SK-N-MC (cell line): ENCODE measurements at places on chromosomes 2 and 18.

DNA sequence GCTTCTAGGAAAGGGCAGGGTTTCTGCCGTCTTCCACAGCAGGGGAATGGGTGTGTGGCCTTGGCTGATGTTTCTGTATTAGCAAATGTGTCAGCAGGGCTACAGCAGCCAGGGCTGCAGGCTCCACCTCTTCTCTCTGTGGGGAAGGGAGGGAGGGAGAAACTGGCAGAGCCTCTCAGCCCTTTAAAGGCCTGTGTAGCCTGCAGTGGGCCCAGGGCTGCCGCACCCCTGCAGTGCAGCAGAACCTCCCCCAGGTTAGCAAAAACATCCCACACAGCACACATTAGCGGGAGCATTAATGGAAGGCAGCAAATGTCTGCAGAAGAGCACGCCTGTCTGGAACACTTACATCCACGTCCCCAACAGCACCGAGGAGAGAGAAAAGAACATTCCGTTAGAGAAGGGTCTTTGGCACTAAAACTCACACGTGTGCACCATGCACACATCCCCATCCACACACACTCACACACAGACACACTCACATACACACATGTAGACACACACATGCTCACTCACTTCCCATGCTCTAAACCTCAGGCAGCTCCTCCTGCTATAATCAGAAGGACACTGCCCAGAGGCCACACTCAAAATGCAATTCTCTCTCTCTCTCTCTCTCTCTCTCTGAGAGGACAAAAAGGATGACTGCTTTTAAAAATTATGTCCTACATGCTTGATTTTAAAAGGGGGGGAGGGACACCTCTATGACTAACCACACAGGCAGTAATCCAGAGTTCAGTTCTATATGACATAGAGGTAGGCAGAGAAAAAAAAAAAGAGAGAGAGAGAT is 24.1 kb downstream of the MRPL35 start:
- no peak for DNase-seq

GRCh38 chr2:30688956-30689401 is 118.3 kb downstream of the CAPN13 start:
- no peak for DNase-seq

DNA sequence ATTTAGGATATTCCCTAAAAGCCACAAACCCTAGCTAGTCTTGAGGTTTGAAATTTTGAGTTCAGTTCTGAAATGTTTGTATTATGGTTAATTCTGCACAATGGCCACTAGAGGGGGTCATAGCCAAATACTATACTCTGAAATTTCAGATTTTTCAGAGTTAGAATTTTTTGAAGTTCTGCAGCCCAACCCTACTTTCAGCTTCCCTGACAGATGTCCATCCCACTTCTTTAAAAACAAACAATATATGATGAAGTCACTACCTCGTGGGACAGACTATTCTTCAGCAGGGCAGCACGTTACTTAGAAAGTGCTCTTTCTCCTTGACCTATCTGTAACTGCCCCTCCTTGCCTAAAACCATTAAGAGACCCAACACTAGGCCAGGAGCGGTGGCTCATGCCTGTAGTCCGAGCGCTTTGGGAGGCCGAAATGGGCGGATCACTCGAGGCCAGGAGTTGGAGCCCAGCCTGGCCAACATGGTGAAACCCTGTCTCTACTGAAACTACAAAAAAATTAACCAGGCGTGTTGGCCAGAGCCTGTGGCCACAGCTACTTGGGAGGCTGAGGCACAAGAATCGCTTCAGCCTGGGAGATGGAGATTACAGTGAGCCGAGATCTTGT is 48.2 kb upstream of the PAPOLG start:
- no peak for DNase-seq

DNA sequence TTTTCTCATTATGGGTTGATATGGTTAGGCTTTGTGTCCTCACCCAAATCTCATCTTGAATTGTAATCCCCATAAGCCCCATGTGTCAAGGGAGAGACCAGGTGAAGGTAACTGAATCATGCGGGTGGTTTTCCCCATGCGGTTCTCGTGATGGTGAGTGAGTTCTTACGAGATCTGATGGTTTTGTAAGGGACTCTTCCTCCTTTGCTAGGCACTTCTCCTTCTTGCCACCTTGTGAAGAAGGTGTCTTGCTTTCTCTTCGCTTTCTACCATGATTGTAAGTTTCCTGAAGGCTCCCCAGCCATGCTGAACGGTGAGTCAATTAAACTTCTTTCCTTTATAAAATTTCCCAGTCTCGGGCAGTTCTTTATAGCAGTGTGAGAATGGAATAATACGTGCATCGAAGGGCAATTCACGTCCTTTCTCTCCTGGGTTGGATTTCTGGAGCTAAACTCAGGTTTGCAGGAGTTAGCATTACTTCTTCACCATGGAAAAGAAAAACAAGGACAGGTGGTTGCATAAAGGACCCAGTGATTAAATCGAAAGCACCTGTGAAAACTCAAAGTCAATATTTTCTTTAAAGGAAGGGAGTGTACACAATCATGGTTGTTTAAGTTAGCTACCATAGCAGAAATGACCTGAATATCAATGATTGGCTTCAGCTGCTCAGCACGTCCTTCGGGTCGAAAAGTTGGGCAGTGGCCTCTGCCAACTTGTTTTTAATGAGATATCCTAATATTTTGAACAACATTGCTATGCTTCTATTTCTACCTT is 54.1 kb downstream of the CDC42EP3 start:
- DNase-seq = no peak

- DNase-seq = no peak
Observed at GRCh38 chr2:30277582-30277981, 46.2 kb downstream of the LBH start.

GRCh38 chr18:47752796-47753645 is 177.4 kb downstream of the SMAD2 start:
- DNase-seq = no peak

- DNase-seq = no peak
Observed at GRCh38 chr2:21291426-21291825, 167.7 kb downstream of the TDRD15 start.

DNA sequence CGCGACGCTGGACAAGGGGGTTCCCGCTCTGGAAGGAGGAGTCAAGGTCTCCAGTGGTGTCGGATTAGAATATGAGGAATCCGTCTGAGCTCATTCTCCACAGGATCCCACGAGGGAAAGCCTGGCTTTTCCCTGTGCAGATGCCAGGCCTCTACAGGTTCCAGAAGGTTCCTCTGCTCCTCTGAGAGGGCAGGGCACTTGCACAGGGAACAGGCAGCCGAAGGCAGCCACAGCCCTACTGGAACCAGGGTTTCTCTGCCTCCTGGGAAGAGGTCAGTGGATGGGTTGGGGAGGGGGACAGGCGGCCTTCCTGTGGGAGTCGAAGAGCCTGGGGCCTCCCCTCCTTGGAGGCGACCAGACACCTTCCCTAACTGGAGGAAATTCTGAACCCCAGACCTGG is 1.7 kb upstream of the AQP12A start:
- no peak for DNase-seq

GRCh38 chr2:46311651-46312223 is 14.5 kb downstream of the EPAS1 start:
- DNase-seq = no peak

GRCh38 chr2:45728458-45728942 is 77.0 kb downstream of the PRKCE start:
- DNase-seq = no peak
